ENCODE measurements at places on chromosomes 7 and 10.

- no peak for DNase-seq
Observed at GRCh38 chr7:2433713-2434550, 30.5 kb downstream of the CHST12 start.

DNA sequence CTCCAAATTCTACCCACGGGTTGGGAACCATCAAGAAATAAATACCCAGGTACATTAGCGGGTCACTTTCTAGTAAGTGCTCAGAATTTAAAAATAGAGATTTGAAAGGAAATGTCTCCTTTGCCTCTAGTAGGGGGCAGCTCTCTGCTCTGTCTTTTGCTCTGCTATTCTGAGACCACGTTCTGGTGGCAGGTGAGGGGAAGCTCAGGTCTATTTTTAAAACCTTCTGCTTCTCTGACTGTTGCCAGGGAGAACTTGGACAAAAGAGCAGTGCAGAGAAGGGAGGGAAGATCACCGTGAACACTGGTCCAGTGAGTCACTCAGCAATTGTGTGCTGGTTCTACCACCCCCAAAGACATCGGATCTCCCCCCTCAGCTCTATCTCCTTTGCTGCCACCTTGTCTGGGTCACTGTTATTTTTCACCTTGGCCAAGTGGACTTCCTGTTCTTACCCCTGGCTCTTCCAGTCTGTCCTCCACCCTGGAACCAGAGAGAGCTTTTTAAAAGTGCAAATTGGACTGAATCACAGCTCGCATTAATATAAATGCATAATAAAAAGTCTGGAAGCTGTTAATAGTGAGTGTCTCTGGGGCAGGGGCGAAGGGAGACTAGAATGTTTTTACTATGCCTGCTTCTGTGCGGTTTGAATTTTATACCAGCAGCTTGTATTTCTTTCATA is 72.4 kb upstream of the LOXL4 start:
- DNase-seq = no peak

DNA sequence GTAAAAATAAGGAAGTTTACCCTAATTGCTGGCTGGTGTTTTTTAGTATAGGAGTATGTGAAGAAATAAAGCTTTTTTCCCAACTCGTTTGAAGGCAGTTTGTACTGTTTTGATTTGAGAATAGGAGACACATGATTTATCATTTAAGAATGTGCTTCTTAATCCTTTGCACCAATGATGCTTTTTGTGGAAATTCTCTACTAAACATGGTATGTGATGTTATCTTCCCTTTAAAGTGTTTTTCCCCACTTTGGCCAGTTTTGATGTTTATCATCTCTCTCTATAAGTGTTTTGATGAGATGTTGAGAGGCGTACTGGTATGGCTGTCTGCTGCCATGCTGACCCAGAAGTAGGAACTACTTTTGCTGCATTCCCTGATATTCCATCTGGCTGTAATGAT is 85.1 kb downstream of the SUGCT start:
- DNase-seq = no peak

GRCh38 chr10:78716043-78716660 is 352.6 kb upstream of the ZMIZ1 start:
- DNase-seq = no peak

DNA sequence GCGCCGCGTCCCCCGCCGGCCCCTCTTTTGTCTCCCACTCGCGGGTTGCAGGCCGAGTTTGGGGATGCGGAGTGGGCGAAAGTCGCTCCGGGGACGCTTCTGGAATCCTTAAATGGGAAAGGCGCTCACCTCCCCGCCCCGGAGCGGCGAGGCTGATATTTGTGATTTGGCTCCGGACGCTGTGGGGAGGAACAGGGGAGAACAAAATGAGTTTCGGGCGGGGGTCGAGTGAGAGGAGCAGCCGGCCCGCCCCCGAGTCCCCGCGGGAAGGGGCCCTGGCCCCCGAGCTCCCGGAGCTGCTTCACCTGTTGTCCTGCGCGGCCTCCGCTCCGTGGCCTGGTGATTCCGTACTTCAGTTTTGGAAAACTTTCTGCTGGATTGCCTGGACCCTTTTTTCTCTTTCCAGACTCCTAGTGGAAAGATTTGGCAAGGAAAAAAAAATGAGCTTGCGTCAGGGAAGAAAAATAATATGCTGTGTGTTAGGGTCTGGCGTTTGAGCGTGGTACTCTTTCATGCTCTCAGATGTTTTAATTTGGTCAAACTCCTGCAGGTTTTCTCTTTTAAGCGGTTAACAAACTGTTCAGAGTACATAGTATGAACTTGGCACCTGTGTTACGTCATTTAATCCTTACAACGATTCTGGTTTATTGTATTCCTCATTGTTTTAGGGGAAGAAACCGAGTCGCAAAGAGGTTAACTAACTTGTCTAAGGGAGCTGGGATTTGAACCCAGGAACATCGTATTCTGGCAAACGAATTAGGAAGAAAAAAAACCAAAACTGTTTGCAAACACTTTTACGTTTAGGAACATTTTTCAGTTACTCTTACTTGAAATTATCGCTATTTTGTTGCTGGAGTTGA is 924 bp downstream of the BMPR1A start:
- no peak for DNase-seq

- no peak for DNase-seq
Observed at GRCh38 chr7:155457544-155458110, 302 bp upstream of the EN2 start.

DNA sequence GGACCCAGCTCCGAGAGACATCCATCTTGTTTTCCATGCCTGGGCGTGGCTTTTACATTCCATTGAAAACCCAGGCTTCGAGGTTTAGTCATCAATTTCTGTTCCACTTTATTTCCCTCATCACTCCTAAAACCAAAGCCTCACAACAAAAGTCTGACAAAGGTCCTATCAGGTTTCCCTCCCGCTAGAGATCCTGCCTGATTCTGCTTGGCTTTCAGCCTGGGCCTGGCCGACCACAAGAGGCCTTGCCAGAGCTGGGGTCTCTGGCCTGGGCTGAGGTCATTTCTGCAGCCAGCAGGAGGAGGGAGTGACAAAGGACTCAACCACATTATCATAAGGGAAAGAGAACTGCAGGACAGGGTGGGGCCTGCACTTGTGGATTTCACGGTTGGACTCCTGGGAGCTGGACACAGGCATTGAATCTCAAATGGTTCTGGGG is 167.0 kb downstream of the FANK1 start:
- DNase-seq = no peak

- DNase-seq = no peak
Observed at GRCh38 chr10:22683140-22683389, 31.3 kb downstream of the PIP4K2A start.

- DNase-seq = peak; percentile 46
Observed at GRCh38 chr7:47647181-47647917, 65.4 kb upstream of the TNS3 start.

- no peak for DNase-seq
Observed at GRCh38 chr10:30637881-30638467, 8.4 kb upstream of the LYZL2 start.

- no peak for DNase-seq
Observed at GRCh38 chr10:107480781-107481180, 316.3 kb upstream of the SORCS1 start.

DNA sequence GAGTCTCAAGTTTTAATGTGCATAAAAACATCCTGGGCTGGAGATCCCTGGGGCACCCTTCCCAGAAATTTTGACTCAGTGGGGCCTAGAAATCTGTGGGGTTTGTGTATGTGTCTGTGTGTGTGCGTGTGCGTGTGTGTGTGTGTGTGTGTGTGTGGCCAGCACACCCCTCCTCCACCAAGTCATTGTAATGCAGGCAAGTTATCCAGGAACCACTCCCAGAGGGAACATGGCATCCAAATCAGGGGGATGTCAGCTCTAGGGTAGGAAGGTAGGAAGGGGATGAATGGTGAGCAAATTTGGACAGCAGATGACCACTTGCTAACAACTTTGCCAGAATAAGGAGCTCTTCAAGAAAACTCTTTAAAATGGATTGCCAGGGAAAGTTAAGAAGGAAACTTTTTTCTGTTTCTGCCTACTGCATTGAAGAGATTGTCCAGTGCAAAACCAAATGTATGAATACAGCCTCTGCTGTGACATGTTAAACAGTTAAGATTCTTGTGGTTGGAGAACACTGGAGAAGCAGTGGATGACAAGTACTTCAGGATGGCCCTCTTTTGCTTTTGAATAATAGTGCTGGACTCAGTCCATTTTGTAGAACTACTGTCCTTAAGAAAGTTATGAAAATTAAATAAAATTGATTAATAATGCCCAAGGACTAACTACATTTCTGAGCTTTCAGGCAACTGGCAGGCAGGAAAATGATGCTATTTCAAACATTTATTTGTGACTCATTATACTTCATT is 12.3 kb downstream of the STAMBPL1 start:
- DNase-seq = no peak

GRCh38 chr7:112157072-112157471 is 49.1 kb downstream of the DOCK4 start:
- peak; percentile 3 for DNase-seq

GRCh38 chr7:3371601-3372000 is 70.5 kb downstream of the SDK1 start:
- no peak for DNase-seq

DNA sequence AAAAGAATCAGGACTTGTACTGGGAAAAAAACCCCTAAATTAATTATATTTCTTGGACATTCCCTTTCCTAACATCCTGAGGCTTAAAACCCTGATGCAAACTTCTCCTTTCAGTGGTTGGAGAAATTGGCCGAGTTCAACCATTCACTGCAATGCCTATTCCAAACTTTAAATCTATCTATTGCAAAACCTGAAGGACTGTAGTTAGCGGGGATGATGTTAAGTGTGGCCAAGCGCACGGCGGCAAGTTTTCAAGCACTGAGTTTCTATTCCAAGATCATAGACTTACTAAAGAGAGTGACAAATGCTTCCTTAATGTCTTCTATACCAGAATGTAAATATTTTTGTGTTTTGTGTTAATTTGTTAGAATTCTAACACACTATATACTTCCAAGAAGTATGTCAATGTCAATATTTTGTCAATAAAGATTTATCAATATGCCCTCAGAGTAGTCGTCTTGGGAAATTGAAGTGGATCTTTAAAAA is 6.6 kb downstream of the EMX2 start:
- DNase-seq = no peak

DNA sequence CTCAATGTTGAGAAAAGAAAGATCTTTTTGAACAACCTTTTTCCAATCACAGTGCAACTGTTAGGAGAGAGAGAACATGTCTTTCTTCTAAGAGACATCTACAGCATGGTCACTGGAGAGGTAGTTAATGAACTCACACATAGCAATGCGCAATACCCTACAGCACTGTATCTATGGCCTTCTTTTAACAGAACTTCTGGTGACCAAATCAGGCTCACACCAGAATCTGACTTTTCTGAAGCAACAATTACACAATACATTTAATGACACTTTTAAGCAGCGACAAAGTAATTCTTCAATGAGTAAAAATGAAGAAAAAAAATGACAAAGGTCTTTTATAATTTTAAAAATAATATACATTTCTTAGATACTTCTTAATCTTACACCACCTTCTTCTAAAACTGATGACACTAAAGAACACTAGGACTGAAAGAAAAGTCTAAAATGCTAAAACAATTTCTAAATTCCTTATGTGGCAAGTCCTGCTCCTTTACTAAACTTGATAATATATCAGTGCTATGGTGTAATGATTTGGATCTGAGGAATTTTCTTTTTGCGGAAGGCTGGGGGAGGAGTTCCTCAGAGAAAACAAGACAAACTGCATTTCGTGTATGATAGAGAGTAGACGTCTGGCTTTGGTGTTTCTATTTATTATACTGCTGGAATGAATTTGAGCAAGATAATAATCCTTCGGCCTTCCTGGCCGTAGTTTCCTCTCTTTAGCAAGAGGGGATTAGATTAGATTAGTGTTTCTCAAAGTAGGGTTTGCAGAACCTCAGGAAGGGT is 166.3 kb downstream of the ZNF438 start:
- DNase-seq = no peak
